ENCODE measurements at places on chromosomes 5 and 9. TPM values are rescaled to one million over a fixed set of nuclear protein-coding genes. Genes with fewer than 3 reads are reported as not detected.

The PCDH1 gene
- total RNA-seq, result not detected

The SPEF2 gene
- 14.2 TPM for total RNA-seq

The CCNI2 gene
- total RNA-seq, result 13.0 TPM

The TMEM245 gene
- 72.6 TPM for total RNA-seq

The FAM120A gene
- 88.5 TPM for total RNA-seq

The PCDHGA9 gene
- total RNA-seq, result 0.17 TPM

GRCh38 chr5:135076051-135076491, 42.0 kb upstream of the PITX1 start:
- H3K27me3 ChIP-seq, result no peaks in the 10 kb centered on the region
- no peak overlapping the region for H3K27ac ChIP-seq
- no peak for DNase-seq
- H3K4me1 ChIP-seq, result no peaks in the 10 kb centered on the region
- no peak overlapping the region for H3K4me3 ChIP-seq
- H3K36me3 ChIP-seq, result no peaks in the 10 kb centered on the region

DNA sequence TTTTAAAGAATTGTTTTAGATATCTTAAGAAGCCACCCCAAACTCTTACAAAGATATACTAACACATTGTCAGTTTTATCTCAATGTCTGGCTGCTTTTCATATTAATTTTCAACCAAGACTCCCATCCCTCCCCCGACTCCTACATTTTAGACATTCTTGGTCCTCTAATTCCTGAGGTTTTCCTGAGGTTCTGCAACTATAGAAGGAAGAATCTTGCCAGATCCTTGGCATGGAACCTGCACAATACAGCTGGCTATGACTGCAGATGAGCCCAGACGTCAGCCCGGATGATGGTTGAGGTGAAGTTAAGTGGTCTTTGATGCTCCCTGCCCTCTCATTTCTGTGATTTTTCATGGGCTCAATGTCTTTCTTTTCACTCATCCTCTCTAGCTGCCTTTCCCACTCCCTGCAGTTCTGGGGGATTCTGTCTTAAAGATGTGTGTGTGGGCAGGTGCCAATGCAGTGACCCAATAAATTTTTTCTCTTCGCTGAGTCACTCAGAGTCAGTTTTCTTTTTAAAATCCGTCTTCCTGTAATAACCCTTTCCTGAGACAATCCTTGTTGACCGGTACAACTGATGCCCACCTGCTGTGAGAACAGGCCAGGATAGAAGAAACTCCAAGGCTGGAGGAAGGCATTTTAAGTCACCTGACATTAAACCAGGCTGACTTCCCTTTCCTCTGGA, 237.8 kb upstream of the GAS1 start:
- H3K36me3 ChIP-seq, result no peaks in the 10 kb centered on the region
- no peaks in the 10 kb centered on the region for H3K27me3 ChIP-seq
- no peak overlapping the region for H3K27ac ChIP-seq
- no peak for DNase-seq

DNA sequence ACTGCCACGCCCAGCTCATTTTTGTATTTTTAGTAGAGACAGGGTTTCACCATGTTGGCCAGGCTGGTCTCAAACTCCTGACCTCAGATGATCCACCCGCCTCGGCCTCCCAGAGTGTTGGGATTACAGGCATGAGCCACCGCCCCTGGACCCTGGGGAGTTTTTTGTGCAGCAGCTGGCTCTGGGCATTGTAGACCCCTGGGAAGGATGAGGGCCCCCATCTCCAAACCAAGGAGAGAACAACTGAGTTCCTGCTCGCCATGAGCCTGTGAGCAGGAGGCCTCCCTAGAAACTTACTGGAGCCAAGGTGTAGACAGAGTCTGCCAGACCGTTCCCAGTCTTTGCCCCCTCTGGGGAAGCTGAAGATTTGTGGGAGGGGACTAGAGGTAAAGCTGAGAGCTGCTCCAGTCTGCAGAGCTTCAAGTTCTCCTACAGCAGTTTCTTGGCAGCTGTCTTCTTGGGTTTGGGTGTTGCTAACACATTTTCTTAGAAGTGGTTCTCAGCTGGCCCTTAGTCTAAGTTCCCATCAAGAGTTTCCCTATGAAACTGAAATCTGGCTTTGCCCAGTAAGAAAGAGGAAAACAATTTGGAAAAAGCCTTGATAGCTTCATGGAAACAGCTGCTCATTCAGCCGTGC, 12.4 kb downstream of the NUDT2 start:
- H3K4me1 ChIP-seq, result no peaks in the 10 kb centered on the region
- no peak overlapping the region for H3K27ac ChIP-seq
- no peak overlapping the region for H3K4me3 ChIP-seq
- no peak for DNase-seq

GRCh38 chr9:137465000-137465719, 6.0 kb upstream of the NSMF start:
- H3K4me3 ChIP-seq, result no peak overlapping the region
- H3K36me3 ChIP-seq, result no peaks in the 10 kb centered on the region
- DNase-seq, result no peak
- H3K4me1 ChIP-seq, result peaks cover 28% of the 10 kb centered on the region

Measured in CD4-positive, alpha-beta memory T cell (primary cell).